ENCODE measurements at places on chromosomes 12 and 14.

GRCh38 chr14:33668066-33668465 is 282.8 kb downstream of the EGLN3 start:
- no peak for DNase-seq

DNA sequence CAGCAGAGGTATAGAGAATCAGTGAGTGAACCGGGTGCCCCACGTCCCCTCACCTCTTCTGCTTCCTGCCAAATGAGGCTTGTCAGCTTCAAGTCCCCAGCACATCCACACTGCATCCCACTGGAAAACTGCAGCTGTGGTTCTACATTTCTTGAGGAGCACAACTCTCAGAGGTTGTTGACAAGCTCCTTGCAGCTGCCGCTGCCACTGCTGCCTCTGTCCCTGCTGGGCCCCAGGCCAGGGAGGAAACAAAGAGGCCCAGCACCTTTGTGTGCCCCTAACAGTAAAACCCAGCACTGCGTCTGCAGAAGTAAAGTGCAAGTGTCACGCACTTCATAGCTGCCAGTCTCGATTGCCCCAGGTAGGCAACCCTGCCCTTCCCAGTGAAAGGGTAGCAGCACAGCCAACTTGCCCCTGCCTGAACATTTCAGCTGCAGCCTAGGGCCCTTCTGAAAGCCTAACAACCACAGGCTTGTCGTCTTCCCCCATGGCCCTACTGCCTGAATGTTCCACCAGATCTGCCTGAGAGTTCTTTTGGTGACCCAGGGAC is 1162.1 kb upstream of the USP15 start:
- DNase-seq = no peak

DNA sequence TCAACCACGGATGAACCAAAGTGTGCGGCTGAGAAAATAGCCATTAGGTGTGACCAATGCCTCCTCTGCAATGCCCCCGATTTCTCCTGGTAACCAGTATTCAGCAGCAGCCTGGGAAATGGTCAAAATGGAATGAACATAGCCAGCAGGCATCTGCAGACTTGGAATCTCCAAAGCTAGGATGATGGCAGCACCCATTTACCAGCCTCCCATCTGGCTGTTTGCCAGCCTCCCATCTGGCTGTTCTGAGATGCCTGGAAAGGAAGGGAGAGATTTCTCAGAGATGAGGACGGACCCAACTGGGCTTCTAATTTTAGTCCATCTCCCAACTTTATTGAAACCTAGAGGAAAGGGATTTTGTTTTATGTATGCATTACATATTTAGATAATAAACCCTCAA is 16.2 kb downstream of the CLMN start:
- DNase-seq = no peak

- no peak for DNase-seq
Observed at GRCh38 chr12:123319273-123319672, 45.4 kb downstream of the SBNO1 start.

DNA sequence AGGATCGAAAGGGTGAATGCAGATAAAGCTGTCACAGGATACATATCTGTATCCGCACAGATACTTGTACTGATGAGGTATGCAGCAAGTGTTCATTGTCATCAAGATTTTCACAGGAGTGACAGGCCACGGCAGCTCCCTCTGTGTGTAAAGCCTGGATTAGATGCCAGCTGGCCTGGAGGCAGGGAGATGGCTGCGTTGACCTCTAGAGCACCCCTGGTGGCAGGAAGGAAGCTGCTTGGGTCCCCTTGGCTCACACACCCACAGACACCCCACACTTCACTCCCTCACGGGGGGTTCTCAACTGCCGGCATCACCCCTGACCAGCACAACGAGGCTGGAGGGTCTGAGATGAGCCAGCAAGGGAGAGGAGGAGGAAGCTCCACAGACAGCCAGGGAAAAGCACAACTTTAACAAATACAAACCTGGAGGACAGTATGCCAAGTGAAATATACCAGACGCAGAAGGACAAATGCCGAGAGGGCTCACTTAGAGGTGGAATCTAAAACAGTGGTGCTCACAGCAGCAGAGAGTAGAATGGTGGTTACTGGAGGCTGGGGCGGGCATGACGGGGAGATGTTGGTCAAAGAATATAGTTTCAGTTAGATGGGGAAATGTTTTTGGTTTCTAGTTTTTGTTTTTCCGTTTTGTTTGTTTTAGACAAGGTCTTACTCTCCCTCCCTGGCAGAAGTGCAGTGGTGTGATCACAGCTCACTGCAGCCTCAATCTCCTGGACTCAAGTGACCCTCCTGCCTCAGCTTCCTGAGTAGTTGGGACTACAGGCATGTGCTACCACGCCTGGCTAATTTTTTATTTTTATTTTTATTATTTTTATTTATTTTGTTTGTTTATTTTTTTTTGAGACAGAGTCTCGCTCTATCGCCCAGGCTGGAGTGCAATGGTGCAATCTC is 45.7 kb downstream of the TEAD4 start:
- no peak for DNase-seq

GRCh38 chr14:49036266-49036665 is 549.9 kb downstream of the RPS29 start:
- DNase-seq = no peak

GRCh38 chr12:93089805-93090569 is 160.9 kb upstream of the EEA1 start:
- DNase-seq = peak; percentile 91

DNA sequence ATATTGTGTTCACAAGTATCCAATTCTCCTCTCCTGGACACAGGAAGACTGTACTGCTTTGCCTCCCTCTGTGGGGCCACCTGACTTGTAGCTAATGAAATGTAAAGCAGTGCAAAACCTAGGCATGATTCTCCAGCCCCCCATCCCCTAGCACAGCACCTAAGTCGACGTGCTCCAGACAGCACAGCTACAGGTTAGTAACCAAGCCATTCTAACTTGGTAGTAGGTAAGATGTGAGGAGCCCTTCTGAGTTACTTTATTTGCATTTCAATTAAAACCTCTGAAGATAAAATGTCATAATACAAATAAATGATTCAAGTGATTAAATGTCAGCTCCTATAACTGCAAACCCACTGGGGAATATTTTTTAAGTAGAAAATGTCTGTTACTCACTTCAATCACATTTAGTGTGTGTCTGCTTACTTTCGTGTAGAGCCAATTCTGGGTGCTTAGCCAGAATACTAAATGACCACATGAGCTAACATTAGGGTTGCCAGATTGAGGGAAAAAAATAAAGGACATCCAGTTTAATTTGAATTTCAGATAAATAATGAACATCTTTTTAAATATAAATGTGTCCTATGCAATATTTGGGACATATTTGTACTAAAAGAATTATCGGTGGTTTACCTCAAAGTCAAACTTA is 64.8 kb upstream of the HIF1A start:
- DNase-seq = no peak

- DNase-seq = peak; percentile 76
Observed at GRCh38 chr14:88492272-88493089, 62.3 kb downstream of the PTPN21 start.

DNA sequence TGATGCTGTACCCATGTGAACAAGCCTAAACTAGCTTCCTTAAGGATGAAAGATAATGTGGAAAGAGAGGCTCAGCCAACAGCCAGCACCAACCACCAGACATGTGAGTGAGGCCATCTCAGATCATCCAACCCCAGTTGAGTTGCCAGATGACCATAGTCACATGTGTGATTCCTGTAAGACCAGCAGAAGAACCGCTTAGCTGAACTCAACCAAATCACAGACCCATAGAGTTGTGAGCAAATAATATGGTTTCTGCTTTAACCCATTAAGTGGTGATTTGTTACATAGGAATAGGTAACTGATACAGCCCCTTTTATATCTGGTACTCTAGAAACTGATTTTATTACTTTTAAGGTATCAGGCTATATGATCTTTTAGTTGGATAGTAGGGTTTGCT is 17.6 kb upstream of the ELK3 start:
- DNase-seq = no peak

- DNase-seq = no peak
Observed at GRCh38 chr12:95126076-95126475, 52.7 kb upstream of the NR2C1 start.

DNA sequence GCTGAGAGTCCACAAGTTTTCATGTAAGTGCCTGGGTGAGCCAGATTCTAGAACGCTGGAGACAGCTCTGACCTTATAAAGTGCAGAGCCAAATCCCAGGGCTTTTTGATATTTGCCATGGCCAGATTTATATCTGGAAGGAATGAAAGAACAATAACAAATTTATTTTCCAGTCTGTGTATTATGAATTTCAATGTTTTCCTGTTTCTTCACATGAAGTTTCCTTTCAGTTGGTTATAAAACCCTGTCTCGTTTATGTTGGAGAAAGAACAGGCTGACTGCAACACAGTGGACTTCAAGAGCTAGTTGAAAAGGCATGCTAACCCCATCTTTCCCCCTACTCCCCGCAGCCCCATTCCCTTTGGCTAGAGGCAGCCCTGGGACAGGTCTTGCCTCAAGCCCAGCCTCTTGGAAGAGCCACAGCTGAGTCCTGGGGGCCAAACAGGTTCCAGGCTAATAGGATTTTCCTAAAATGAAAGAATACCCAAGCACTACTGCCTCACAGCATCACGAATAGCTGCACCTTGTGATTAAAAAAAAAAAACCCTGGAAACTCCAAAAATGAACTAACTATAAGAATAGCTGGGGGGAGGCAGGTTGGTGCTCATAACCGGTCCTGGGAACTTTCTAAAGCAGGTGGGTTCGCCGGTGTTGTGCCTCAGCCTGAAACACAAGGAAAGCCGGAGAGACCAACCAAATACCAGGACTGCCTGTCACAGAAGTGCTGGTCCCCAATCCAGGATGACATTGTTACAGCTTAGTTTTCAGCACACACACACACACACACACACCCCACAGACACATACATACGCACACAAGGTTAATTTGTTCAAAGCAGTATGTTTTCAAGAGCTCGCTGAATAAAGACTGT is 1.5 kb downstream of the FBLN5 start:
- no peak for DNase-seq

- no peak for DNase-seq
Observed at GRCh38 chr14:20441461-20441860, 5.5 kb upstream of the KLHL33 start.

GRCh38 chr12:80681786-80682185 is 25.6 kb upstream of the MYF6 start:
- DNase-seq = no peak

DNA sequence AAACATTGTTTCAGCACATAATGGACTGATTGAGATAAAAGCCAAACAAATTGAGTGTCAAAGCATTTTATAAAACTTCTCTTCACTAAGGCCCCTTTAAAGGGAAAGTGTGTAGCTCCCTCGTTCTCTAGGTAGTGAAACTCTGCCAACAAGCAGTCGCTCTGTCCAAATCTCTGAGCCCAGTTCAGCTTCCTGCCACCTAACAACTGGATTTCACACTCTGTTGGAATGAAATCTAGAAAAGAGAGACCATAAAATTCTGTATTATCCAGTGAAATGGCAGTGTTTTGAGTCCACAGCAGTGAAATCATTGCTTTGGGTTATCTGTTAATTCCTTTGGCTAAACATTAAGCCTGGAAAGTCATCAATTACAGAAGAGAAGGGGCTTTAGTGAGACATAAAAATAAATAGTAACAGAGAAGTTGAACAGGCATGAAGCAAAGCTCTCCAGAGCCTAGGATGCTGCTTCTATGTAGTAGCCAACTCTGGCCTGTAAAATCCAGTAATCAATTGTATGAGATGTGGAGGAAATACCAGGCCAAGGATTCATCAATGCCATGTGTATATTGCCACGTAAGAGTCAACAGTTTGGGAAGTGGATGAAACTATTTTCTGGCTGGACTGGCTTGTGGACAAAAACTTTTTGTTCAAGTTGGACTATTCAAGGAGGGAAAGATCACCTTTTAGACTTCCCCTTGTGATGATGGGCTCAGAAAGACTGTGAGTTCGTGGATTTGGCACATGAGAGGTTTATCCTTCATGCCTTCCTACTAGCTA is 122.5 kb downstream of the WIF1 start:
- DNase-seq = peak; percentile 67

DNA sequence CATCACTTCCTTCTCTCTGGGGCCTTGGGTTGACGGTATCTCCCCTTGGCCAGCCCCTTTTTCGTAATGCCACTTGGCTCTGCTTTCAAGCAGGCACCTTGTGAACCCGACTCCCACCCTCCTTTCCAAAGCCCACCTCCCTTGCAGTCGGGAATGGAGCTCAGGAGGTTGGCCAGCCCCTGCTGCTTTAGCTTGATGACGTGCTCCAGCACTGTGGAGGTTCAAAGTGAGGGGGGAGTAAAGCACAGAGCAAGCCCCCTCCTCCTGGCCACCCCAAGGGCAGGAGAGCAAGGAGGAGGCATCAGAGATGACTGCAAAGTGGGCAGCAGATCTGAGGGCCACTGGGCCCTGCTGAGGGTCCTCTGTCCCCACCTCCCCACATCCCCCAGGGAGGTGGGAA is 103.4 kb downstream of the ZFP36L1 start:
- DNase-seq = no peak

GRCh38 chr12:104805186-104805585 is 152.9 kb downstream of the SLC41A2 start:
- peak; percentile 84 for DNase-seq

DNA sequence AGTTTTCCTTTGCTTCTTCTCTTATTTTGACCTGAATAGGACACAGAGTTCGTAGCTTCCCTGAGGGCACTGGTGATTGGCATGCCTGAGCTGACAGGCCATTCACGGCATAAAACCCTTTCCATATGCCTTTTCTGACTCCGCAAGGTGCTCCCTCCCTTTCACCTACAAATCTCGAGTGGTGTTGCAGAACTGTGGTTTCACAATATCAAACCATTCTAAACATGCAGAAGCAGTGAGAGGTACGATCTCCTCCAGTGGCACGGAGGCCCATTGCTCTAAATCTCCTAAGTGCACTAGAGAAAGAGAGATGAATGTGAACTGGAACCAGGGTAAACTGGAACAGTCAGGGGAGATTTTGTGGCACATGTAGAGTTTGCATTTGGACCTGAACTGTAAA is 23.9 kb downstream of the CLSTN3 start:
- DNase-seq = no peak

DNA sequence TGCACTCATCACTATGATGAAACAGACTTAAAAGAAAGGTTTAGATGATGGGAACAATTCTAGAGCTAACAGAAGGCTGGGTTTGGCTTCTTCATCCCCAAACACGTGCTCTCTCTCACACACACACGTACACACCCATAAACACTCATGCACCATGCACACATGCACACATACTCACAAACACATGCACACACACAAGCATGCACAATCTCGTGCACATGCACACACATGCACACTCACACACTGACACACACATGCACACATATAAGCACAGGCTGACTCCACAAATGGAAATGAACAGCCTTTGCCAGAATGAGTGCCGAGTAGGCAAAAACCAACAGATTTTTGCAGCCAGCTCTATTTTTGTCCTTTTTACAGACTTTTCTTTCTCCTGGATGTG is 1571.6 kb downstream of the AACS start:
- no peak for DNase-seq

- DNase-seq = peak; percentile 65
Observed at GRCh38 chr14:54776361-54777001, 126.1 kb downstream of the GCH1 start.

GRCh38 chr12:62221107-62221506 is 39.1 kb upstream of the USP15 start:
- DNase-seq = no peak
